HT-29 (cell line): ENCODE measurements at places on chromosomes 16 and 17. TPM values are rescaled to one million over a fixed set of nuclear protein-coding genes. Genes with fewer than 3 reads are reported as not detected.

The PLEKHG4 gene
- 69.5 and 71.3 TPM in 2 replicates for total RNA-seq

The TXNDC17 gene
- total RNA-seq, result 79.0 and 86.0 TPM in 2 replicates

The DNAI2 gene
- total RNA-seq, result not detected in 2 replicates

The OR4D1 gene
- total RNA-seq, result not detected in 2 replicates

The BIRC5 gene
- 78.3 and 114 TPM in 2 replicates for total RNA-seq

The PMFBP1 gene
- 2.3 TPM in 1 of 2 replicates, not detected in the other for total RNA-seq

The GPR139 gene
- total RNA-seq, result not detected in 2 replicates

The WSCD1 gene
- total RNA-seq, result not detected in 2 replicates

The ZFPM1 gene
- 9.2 and 15.3 TPM in 2 replicates for total RNA-seq

The TBC1D26 gene
- total RNA-seq, result not detected in 2 replicates

The ENPP7 gene
- total RNA-seq, result not detected in 2 replicates

The CD68 gene
- total RNA-seq, result 4.0 and 6.6 TPM in 2 replicates

The KRT12 gene
- 0.33 and 0.39 TPM in 2 replicates for total RNA-seq

The DPEP2 gene
- not detected in 2 replicates for total RNA-seq

The SBK1 gene
- 0.42 and 1.1 TPM in 2 replicates for total RNA-seq

The HBA1 gene
- total RNA-seq, result not detected in 2 replicates

The ITGAE gene
- 16.7 and 22.0 TPM in 2 replicates for total RNA-seq

The KRTAP17-1 gene
- total RNA-seq, result not detected in 2 replicates

The TEKT5 gene
- 0.42 TPM in 1 of 2 replicates, not detected in the other for total RNA-seq

The KRTAP2-4 gene
- total RNA-seq, result not detected in 2 replicates

The KLHL36 gene
- 64.9 and 70.1 TPM in 2 replicates for total RNA-seq

The CCDC57 gene
- total RNA-seq, result 47.6 and 48.2 TPM in 2 replicates

The DNAH2 gene
- 0.21 TPM in 1 of 2 replicates, not detected in the other for total RNA-seq

The CTU2 gene
- total RNA-seq, result 38.4 and 44.5 TPM in 2 replicates

The PPP1R1B gene
- 14.8 and 16.0 TPM in 2 replicates for total RNA-seq

The PPM1E gene
- total RNA-seq, result not detected in 2 replicates

The SSTR5 gene
- 1.6 and 5.1 TPM in 2 replicates for total RNA-seq

The CACNG3 gene
- not detected in 2 replicates for total RNA-seq

The MYH1 gene
- not detected in 2 replicates for total RNA-seq

The RHBDL1 gene
- 7.8 and 8.2 TPM in 2 replicates for total RNA-seq

The UNC119 gene
- 28.9 and 36.7 TPM in 2 replicates for total RNA-seq

The SULT1A1 gene
- total RNA-seq, result 30.9 and 35.7 TPM in 2 replicates

The ALOX15B gene
- not detected in 2 replicates for total RNA-seq

The SP6 gene
- total RNA-seq, result 11.2 and 12.5 TPM in 2 replicates

The PRAC1 gene
- total RNA-seq, result not detected in 2 replicates

The FLII gene
- total RNA-seq, result 265 and 291 TPM in 2 replicates

The SALL1 gene
- not detected in 2 replicates for total RNA-seq

The ACD gene
- total RNA-seq, result 79.6 and 82.2 TPM in 2 replicates

The ATXN2L gene
- 74.1 and 86.9 TPM in 2 replicates for total RNA-seq

The PLA2G10 gene
- total RNA-seq, result 0.33 TPM in 1 of 2 replicates, not detected in the other

The KRTAP4-4 gene
- total RNA-seq, result not detected in 2 replicates

The EVI2B gene
- total RNA-seq, result not detected in 2 replicates

The SKAP1 gene
- 4.3 and 4.7 TPM in 2 replicates for total RNA-seq

The MFAP4 gene
- total RNA-seq, result not detected in 2 replicates

The OMG gene
- not detected in 2 replicates for total RNA-seq

The TUBD1 gene
- total RNA-seq, result 3.3 and 3.5 TPM in 2 replicates

The GALNS gene
- 14.1 and 18.4 TPM in 2 replicates for total RNA-seq

The KDM6B gene
- total RNA-seq, result 5.3 and 17.6 TPM in 2 replicates
